ENCODE measurements at places on chromosomes 6 and 20.
A peak's percentile ranks its signal among the peaks of the same experiment; 100 is the strongest.

DNA sequence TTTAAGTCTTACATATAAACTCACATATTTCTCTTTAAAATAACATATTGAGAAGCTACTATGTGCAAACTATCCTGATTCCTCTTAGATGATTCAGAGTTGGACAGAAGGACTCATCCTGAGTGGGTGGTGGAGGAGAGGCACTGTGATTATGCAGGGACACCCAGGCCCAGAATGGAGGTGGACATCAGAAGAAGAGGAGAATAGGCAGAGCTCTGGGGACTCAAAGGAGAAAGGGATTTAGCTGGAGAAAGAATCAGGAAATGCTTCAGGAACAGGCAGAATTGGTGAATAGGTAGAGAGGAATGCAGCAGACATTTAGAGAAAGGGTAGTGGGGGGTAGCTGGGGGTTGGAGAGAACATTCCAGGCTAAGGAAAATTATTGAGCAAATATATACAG lies 17.4 kb downstream of the RCAN2 start:
- DNase-seq = no peak

DNA sequence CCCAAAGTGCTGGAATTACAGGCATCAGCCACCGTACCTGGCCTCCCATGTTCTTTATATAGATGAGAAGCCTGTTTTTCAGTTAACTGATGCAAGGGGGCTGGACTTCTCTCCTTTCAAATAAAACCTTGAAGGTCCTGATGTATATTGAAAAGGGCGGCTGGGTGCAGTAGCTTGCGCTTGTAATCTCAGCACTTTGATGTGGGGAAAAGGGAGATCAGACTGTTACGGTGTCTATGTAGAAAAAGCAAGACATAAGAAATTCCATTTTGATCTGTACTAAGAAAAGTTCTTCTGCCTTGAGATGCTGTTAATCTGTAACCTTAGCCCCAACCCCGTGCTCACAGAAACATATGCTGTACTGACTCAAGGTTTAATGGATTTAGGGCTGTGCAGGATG lies 16.1 kb upstream of the SAMHD1 start:
- DNase-seq = no peak

- DNase-seq = no peak
These were observed 29.0 kb downstream of the BPIFB1 start for GRCh38 chr20:33311996-33312395.

DNA sequence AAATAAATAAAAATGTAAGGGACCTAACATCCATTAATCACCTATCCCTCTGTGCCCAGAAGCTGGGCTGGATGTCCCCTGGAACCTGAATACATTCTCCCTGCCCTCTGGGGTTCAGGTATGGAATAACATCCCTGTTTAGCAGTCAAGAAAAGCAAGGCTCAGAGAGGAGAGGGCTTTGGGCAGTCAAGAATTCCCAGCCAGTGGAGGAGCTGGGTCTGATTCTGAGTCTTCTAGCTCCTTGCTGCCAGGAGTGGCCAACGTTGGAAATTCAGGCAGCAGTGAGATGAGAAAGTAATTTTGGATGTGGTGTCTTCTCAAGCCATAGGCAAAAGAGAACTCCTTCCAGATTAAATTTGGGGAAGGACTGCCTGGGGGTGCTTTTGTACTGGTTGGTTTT lies 42.6 kb upstream of the ZNFX1 start:
- DNase-seq = no peak

GRCh38 chr6:139150920-139151319 lies 16.0 kb downstream of the HECA start:
- no peak for DNase-seq

DNA sequence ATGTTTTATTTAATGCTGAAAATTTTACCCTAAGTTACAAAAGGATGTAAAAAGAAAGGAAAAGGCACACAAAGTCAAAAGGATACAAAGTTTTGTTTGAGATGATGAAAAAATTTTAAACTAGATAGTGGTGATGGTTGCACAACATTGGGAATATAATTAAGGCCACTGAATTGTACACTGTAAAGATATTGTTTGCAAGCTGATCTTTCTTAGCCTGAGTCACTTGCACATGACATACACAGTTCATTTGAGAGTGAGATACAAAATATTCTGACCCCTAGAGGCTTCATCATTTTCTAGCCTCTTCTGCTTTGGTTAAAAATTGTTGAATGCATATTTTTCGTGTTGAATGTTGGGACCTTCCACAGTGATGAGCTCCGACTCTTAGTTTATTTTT lies 462.6 kb downstream of the HDGFL1 start:
- DNase-seq = no peak

DNA sequence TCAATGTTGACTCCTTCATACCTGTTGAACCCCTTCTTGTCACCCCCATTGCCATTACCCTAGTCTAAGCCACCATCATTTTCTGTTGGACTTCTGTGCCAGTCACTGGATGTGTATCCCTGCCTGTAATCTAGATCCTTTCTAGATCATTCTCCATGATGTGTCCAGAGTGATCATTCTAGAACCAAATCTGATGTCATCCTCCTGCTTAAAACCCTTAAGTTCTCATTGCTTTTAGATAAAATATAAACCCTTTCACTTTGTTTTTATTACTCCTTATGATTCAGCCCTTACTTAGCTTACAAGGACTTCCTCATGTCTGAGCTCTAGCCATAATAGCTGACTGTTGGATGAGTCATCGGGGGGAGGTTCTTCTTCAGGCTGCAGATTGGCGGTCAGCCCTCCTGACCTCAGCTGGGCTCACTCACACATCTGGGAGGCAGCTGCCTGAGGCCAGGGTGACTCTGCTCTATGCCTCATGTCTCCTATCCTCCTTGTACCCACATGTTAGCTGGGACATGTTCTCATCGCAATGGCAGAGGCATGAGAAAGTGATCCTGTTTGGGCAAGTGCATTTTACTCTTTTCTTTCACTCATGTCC lies 287.6 kb downstream of the ESR1 start:
- no peak for DNase-seq

GRCh38 chr6:68447112-68447511 lies 188.0 kb upstream of the ADGRB3 start:
- DNase-seq = no peak

GRCh38 chr20:6480328-6481200 lies 286.9 kb upstream of the BMP2 start:
- DNase-seq = no peak

- DNase-seq = peak; percentile 64
These were observed 60.0 kb downstream of the TRIM27 start for GRCh38 chr6:28863604-28864325.

DNA sequence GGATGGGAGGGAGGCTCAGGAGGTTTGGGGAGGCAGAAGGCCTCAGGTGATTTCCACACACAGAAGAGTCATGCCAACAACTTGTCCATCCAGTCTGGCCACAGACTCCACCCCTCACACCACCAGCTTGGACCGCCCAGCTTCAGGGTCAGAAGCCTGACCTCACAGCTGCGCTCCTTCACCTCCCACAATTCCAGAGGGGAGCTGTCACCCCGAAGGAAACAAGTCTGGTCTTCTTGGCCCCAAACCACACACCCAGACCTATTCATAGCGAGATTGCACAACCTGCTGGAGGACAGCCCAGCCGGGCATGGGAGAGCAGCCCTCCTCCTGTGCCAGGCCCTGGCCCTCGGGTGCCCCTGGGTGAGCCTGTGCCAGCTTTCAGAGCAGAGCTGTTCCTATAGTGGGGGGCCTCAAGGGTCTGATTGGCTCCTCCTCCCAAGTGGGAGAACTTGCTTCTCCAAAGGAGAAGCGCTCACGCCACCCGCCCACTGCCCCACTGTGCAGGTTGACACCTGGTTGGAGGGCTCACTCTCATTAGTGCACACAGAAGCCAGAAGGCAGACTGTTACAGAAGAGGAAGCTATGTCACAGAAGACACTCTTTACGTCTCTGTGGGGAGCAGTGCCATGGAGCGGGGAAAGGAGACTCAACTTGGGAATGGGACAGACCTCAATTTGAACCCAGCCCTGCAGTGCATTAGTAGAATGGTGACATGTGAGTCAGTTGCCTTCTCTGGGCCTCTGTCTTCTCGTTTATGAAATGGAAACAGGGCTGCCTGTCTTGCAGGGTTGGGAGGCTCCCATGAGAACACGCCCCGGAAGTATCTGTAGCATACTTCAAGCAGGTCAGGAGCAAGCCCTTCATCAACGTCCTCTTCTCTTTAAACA lies 128.8 kb downstream of the FOXO3 start:
- DNase-seq = no peak

DNA sequence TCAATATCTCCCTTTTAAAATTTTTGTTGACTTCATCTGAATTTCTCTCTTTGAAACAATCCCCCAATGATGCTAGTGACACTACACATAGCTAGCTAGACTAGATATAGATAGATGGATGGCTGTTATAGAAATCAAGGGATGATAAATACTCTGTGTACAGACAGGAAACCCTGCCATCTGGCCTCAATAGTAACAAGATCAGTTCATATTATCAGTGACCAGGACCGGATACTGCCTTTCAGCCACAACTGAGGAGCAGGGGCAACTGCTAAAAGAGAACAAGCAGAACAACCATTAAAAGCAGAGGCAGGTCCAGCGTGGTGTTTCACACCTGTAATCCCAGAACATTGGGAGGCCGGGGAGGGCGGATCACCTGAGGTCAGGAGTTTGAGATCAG lies 118.3 kb upstream of the FAM184A start:
- DNase-seq = no peak

GRCh38 chr6:148981515-148981914 lies 234.7 kb downstream of the UST start:
- DNase-seq = no peak

DNA sequence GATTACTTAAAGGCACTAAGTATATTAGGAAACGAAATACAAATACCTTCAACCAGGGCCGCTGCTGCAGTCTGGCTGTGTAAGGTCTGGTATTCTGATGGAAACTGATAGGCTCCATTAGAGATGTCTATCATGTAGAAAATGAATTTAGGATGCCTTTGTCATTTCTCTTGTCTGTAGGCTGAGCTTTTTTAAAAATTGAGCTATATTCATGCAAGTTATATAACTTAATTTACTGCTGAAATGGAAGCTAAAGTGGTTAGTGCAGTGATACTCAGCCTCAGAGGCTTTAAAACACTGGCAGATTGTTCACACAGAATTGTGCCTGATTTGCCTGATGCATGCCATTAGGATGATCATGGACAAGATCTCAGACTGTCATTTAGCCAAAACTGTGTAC lies 286.2 kb upstream of the QKI start:
- no peak for DNase-seq

DNA sequence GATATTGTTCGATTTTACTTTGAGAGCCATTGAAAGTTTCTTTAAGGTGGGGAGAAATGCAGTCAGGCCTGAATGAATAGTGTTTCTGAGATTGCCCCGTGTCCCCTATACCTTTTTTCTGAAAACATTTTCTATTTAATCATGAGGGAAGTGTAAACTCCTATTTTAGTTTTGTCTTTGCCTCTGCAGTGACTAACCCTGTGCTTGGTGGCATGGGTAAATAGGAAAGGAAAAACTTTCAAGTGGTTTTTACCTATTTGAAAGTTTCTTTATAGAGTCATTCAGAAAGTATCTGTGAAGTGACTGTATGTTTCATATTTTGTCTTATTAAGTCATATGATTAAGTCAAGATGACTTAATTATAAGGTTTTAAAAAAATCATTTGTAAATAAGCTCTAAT lies 14.5 kb downstream of the SNRNP48 start:
- no peak for DNase-seq

DNA sequence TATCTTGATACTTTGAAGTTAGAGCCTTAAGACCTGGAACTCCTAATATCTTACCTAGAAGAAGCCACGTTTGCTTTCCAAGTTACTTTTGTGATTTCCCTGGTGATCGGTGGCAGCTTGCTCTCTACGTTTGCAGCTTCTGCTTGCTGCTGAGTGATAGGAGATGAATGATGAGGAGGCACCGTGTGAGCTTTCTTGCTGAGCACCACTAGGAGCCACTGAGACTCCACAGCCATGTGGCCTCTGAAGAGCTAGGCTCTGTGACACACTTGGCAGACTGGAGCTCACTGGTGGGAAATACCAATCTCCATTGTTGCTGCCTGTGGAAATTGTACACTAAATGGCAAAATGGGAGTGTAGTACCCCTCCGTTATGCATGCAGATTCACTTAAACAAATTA lies 161.8 kb downstream of the IBTK start:
- no peak for DNase-seq

DNA sequence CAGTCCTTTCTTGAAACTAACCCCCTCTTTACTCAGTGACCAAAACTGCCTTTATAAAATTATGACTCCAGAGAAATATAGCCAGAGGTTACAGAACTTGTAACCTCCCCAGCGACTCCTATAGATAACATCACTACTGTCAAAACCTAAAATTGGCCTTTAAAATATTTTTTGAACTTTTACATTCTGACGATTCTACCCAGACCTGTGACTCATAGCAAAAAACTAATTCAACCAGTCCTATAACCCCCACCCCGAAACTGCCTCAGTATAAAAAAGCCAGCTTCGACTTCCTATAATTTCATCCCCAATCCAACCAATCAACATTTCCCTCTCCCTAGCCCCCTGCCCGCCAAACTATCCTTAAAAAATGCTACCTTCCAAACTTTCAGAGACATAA lies 13.9 kb downstream of the JPH2 start:
- DNase-seq = no peak

DNA sequence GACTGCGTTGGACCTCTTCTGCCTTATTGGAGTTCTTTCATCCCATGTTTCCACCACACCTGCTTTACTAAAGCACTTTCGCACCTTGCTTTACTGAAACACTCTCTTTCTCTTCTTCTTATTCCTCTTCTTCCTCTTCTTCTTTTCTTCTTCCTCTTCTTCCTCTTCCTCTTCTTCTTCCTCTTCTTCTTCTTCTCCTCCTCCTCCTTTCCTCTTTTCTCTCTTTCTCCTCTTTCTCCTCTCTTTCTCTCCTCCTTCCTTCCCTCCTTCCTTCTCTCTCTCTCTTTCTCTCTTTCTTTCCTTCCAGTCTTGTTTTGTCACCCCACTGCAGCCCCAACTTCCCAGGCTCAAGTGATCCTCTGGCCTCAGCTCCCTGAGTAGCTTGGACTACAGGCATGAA lies 4.0 kb upstream of the RIPPLY2 start:
- no peak for DNase-seq

- no peak for DNase-seq
These were observed 59.6 kb downstream of the DOK5 start for GRCh38 chr20:54535033-54535432.

- no peak for DNase-seq
These were observed 9.7 kb downstream of the LRRN4 start for GRCh38 chr20:6044115-6044514.

- DNase-seq = no peak
These were observed 3.5 kb downstream of the TFAP2A start for GRCh38 chr6:10411131-10411970.

- DNase-seq = no peak
These were observed 491.4 kb upstream of the POU3F2 start for GRCh38 chr6:98343004-98343403.

- DNase-seq = no peak
These were observed 125.8 kb upstream of the ENPP5 start for GRCh38 chr6:46296586-46296985.

GRCh38 chr20:33830371-33830770 lies 19.2 kb downstream of the CHMP4B start:
- DNase-seq = no peak

Measured in stimulated activated CD8-positive, alpha-beta memory T cell treated with anti-CD3 and anti-CD28 coated beads, Interleukin-12 subunit alpha, Interleukin-12 subunit beta, amount 100 ng/mL, for 4 hours (primary cell).